ENCODE measurements at places on chromosomes 11 and 22.

GRCh38 chr22:45832180-45832579 is 144.8 kb downstream of the WNT7B start:
- no peak for DNase-seq

DNA sequence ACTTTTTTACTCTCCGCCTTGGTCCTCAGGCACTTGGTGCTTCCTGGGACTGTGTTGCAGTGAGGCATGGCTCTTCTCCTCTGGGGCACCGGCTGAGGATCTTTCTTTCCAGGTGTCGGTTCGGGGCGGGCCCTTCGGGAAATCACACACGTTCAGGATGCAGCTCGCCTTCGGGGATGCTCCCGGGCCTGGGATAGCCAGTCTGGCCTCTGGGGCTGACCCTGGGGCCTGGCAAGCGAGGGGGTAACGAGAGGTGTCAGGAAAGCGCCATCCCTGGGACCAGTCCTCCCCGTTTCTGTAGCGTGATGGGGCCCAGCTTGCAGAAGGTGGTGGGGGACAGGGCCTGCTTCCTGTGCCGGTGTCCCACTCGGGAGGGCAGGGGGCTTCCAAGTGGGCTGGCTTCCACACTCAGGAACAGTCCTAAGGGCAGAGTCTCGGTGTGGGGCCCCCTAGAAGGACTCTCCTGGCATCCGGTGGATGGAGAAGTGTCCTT is 53.6 kb downstream of the LRP5 start:
- DNase-seq: no peak

DNA sequence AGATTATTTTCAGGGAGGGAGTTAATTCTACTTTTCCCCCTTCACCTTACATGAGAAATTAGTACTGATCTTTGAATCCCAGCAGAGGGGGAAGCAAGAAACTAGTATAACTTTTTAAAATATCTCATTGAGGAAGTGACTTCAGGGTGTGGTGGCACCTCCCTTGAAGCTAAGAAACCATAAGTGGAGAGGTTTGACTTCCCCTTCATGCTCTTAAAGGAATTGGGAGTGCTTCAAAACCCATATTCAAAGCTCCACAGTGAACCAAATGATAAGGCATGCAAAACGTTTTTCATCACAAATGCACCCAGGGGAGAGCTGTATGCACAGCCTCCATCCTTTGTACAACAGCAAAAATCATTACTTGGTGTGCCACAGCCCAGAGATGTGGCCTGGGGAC is 540 bp downstream of the MS4A14 start:
- DNase-seq: no peak

DNA sequence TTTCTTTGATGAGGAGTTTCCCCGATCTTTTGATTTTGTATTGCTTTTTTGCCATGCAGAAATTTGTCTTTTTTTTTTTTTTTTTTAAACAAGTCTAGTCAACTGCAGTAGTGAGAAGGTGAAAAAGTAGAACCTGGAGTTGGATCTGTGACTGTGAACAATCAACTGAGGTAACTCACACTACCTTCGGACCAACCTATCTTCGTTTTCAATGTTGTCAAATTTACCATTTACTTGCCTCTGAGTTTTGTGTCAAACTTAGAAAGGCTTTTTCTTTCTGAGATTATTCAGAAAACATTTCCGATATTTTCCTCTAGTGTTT is 20.5 kb downstream of the KLHL22 start:
- no peak for DNase-seq

DNA sequence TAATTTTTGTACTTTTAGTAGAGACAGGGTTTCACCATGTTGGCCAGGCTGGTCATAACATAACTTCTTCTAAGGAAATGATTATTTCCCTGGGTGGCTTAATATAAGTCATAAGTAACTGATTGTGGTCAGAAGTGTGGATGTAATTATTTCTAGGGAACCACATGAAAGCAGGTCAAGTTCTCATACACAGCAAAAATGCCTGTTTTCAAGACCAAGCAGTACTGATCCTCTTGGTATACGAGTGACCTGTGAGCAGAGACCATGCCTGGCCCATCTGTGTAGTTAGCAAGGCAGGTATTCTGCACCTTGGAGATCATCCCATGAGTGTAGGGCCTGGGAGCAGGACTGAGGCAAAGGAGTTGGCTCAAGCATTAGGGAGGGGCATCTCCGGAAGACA is 32.5 kb upstream of the NUCB2 start:
- DNase-seq: no peak

GRCh38 chr11:22491555-22492225 is 133.9 kb downstream of the FANCF start:
- DNase-seq: no peak

DNA sequence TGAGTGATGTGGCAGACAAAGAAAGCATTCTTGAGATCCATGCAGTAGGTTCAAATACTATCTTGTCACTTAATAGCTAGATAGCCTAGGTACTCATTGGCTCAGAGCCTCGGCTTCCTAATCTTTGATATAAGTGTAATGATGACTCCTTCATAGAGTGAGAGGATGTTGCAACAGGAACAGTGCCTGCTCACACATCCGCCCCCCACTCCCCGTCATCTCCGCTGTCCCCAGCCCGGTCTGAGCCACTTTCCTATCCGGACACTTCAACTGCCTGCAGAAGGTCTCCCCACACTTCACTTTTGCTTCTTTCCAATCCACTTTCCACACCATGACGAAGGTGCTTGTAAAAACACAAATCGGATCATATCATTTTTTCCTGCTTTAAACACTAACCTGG is 128.8 kb downstream of the NTM start:
- no peak for DNase-seq

GRCh38 chr11:60989093-60989650 is 17.7 kb downstream of the CD6 start:
- DNase-seq: no peak

DNA sequence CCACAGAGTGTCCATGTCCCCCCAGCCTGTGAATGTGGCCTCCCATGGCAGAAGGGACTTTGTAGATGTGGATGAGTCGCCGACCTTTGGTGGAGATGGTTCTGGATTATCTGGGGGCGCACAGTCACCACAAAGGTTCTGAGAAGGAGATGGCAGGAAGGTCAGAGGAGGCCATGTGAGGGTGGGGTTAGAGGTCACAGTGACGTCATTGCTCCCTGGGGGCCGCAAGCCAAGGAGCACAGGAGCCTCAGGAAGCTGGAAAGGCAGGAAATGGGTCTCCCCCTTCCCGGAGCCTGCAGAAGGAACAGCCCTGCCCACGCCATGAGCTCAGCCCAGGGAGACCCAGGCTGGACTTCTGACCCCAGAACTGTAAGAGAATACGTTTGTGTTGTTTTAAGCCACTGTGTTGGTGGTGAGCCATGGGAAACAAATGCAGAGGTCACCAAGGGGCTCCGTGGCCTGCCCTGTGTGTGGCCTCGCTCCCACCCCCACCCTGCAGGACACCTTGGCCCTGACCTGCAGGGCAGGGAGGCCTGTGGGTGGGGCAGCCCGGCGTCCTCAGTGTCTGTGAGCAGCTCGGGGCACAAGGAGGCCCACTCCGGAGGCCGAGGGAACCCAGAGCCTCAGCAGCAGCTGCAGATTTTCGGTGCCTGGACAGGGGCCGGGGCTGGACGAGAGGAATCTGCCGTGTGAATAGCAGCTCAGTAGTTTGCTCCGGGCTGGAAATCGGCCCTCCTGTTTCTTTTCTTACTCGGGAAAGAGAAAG is 32.1 kb downstream of the GRAMD4 start:
- DNase-seq: no peak

DNA sequence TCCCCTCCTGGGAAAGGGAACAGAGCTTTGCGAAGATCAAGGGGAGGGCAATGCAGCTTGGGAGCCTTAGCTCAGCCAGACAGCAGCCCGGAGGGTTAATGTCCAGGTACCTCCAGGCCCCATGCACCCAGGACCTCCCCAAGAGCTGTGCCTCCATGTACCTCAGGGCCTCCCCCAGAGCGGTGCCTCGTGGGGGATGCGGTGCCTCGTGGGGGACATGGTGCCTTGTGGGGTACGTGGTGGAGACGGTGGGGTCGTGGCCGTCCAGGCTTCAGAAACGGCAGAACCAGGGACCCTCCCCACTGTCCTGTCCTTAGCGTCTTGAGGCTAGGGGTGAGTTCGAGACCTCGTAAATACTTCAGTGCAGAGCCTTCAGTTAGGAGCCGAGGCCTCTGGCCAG is 33.2 kb downstream of the BRSK2 start:
- DNase-seq: no peak

- no peak for DNase-seq
Measured at GRCh38 chr22:33347002-33347401, 288.8 kb upstream of the SYN3 start.

GRCh38 chr11:32266601-32267000 is 168.7 kb downstream of the WT1 start:
- DNase-seq: no peak

GRCh38 chr11:19370100-19370861 is 129.5 kb upstream of the E2F8 start:
- no peak for DNase-seq

DNA sequence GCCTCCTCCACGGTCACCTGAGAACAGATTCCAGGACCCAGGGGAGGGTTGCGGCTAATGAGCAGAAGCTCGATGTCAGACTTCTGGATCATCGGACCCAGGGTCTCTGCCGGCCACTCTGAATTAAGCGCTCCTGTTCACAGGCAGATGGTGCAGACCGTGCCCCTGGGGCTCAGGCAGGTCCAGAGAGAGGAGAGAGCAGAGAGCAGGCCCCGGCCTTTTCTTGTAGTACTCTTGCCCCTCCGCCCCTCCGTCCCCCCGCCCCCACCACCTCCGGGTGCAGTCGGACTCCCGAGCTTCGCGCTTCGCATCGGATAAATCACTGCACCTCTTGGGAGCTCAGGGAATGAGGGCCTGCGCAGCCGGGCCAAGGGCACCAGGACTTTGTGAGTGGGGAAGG is 50.3 kb downstream of the RPS6KA4 start:
- DNase-seq: no peak

DNA sequence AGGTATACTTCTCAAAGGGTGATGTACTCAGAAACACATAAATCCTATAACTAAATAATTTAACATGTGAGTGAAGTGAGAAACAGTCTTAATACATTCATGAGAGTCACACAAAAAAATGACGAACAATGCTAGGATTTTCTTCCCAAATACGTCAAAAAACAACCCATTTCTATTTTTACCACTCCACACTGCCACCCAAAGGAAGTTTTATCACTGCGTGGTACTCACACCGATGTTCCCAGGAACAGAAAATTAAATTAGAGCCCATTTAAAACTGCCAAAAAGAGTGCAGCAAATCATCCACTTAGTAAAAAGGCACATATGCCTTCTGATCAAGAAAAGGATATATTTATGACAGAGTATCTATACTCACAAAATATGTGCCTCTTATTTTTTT is 710.9 kb upstream of the FAT3 start:
- DNase-seq: no peak

DNA sequence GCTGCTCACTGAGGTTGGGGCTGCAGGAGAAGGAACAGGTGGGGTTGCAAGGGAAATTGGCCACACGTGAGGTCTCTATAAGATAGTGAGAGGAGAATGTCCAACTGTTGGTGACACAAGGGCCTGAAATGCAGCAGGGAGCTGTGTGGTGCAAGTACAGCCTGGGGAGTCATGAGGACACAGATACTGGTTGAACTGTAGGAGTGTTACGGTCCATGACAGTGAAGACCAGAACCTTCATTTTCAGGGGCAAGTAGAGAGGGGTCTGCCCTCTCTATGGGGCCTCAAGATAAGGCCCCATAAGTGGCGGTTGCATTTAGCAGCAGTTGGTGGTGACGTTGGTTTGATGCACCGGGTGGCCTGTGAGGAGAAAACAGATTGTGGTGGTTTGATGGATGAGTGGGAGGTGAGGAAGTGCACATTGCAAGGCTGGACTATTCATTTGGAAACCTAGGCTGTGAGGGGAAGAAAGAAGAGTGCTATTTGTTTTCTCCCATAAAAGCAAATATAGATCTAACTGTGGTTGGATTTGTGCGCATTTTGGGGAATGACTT is 39.4 kb downstream of the MICAL2 start:
- DNase-seq: no peak
